ENCODE measurements at places on chromosomes 3 and 15. TPM values are rescaled to one million over a fixed set of nuclear protein-coding genes. Genes with fewer than 3 reads are reported as not detected.

HCLS1 gene
- total RNA-seq: 11.7 TPM

- no peak for DNase-seq
- no peaks in the 10 kb centered on the region for H3K27me3 ChIP-seq
- peaks cover 5% of the 10 kb centered on the region for H3K4me1 ChIP-seq
- H3K36me3 ChIP-seq: no peaks in the 10 kb centered on the region
- no peak overlapping the region for H3K27ac ChIP-seq
These were observed 13.9 kb upstream of the PAQR9 start for GRCh38 chr3:142977399-142977728.

DNA sequence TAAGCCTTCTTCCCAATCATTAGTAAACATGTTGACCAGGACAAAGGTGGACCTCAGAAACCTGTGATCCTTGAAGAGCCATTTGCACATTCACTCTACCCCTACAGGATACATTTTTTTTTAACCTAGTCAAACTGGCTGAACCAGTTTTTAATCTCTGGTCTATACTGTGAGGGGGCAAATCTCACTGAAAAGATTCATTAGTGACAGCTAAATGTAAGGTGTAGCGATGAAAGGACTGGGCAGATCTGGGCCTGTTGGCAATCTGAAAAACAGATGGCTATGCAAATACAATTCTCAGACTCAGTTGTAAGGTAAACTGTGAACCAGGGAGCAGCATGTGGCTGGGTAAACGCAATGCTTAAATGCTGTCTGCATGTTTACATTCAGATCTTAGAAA, 75.6 kb upstream of the SNTN start:
- no peak overlapping the region for H3K4me3 ChIP-seq
- DNase-seq: no peak
- H3K27ac ChIP-seq: no peak overlapping the region
- peaks cover 17% of the 10 kb centered on the region for H3K4me1 ChIP-seq
- no peaks in the 10 kb centered on the region for H3K36me3 ChIP-seq
- no peaks in the 10 kb centered on the region for H3K27me3 ChIP-seq

DNA sequence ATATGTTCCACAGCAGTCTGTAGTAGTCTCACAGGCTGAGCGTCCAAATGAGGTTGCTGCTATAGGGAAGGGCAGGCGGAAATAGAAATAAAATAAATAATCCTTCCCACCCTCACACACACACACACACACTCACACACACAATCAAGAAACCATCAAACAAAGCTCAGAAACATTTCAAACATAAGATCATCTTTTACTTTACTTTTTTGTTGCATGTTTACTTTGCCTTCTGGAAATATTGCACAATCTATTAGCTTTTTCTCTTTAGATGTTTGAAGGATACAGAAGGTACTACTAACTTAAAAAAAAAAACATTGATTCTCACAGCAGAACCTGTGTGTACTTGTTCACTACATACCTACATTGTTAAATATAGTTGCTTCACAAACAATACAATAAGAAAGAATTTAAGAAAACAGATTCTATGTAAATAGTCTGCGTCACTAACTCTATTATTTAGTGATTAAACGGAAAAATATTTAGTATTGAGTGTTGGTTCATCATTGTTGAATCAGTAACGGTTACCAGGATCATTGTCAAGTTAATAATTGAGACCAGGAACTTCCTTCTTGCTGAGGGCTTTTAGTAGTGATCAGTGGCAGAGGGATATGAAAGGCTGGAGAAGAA, 20.5 kb downstream of the ALCAM start:
- H3K27me3 ChIP-seq: no peaks in the 10 kb centered on the region
- H3K36me3 ChIP-seq: no peaks in the 10 kb centered on the region
- H3K27ac ChIP-seq: no peak overlapping the region
- H3K4me3 ChIP-seq: no peak overlapping the region
- DNase-seq: no peak

- no peaks in the 10 kb centered on the region for H3K36me3 ChIP-seq
- H3K27me3 ChIP-seq: no peaks in the 10 kb centered on the region
- H3K4me3 ChIP-seq: no peak overlapping the region
- H3K4me1 ChIP-seq: no peaks in the 10 kb centered on the region
These were observed 477.7 kb downstream of the ZIC1 start for GRCh38 chr3:147886879-147887278.

- peaks cover 3% of the 10 kb centered on the region for H3K4me1 ChIP-seq
- no peak overlapping the region for H3K27ac ChIP-seq
- no peak overlapping the region for H3K4me3 ChIP-seq
- H3K36me3 ChIP-seq: no peaks in the 10 kb centered on the region
- no peak for DNase-seq
These were observed 42.4 kb downstream of the TMEM40 start for GRCh38 chr3:12716605-12717151.

PLCH1 gene
- total RNA-seq: 0.68 TPM

DNA sequence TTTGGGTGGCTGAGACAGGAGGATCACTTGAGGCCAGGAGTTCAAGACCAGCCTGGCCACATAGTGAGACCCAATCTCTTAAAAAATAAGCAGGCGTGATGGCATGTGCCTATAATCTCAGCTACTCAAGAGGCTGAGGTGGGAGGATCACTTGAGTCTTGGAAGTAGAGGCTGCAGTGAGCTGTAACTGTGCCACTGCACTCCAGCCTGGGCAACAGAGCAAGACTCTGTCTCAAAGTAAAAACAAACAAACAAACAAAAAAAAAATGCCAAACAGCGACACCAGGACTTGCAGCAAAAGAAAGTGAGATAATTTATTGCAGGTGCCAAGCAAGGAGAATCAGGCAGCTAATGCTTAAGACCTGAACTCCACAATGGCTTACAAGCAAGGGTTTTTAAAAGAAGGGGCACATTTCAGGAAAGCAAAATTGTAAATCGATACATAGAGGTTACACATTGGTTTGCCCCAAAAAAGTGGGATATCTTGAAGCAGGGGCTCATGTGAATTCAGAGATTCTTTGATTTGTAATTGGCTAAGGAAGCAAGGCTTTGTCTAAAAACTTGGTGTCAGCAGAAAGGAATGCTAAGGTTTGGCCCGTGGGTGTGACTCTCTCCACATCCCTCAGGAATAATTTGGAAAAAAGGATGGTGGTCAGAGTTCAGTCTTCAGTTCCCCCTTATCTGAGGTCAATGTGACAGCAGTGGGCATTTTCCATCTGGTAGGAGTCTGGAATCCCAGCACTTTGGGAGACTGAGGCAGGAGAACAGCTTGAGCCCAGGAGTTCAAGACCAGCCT, 5.2 kb upstream of the MPI start:
- H3K36me3 ChIP-seq: no peaks in the 10 kb centered on the region
- no peaks in the 10 kb centered on the region for H3K27me3 ChIP-seq
- peaks cover 7% of the 10 kb centered on the region for H3K4me1 ChIP-seq
- no peak overlapping the region for H3K4me3 ChIP-seq
- DNase-seq: no peak

DNA sequence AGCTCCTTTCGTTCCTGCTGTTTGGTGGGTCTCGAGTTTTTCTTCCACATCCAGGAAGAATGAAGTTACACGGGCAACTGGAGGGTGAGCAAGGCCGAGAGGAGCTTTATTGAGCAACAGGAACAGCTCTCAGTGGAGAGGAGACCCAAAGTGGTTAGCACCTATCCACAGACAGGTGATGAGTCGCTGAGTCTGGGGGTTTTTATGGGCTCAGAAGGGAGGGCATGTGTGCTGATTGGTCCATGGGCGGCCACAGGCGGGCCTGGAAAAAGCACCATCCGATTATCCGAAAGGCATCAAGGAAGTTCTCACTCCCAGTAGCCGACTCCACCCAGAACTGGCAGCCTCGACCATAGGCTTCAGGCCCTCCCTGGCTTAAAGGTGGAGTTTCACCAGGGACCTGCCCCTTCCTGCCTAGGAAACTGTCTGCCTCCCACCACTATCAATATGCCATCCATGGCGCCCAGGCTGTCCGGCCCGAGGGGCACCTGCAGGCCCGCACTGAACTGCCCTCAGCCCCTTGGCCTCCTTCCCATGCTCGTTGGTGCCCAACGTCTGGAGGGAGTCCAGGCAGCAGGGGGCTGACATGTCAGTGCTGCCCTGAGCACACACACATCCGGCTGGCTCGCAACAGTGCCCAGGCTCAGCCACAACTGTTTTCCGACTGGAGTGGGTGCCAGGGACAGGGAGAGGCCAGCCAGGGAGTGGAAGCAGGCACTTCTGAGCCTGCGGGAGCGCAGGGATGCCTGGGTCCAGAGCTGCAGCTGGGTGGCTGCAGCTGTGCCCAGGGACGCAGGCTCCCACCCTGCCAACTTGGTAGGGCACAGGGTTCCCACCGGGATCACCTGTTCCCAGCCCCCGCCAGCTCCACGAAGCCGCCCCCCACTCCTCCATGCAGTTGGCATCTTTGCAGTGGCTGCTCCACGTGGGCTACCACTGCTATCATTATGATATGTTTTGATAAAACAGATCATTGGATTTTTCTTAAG, 170.2 kb downstream of the FNDC3B start:
- peaks cover 33% of the 10 kb centered on the region for H3K4me1 ChIP-seq
- H3K36me3 ChIP-seq: no peaks in the 10 kb centered on the region
- no peak overlapping the region for H3K4me3 ChIP-seq
- no peak for DNase-seq
- H3K27ac ChIP-seq: no peak overlapping the region

- peak overlapping the region; percentile 67 for H3K27ac ChIP-seq
- peak overlapping the region; percentile 18 for H3K4me3 ChIP-seq
- no peaks in the 10 kb centered on the region for H3K36me3 ChIP-seq
- DNase-seq: no peak
These were observed 526.6 kb upstream of the ZNF717 start for GRCh38 chr3:76311941-76312340.

MINDY2 gene
- total RNA-seq: 11.4 TPM

DNA sequence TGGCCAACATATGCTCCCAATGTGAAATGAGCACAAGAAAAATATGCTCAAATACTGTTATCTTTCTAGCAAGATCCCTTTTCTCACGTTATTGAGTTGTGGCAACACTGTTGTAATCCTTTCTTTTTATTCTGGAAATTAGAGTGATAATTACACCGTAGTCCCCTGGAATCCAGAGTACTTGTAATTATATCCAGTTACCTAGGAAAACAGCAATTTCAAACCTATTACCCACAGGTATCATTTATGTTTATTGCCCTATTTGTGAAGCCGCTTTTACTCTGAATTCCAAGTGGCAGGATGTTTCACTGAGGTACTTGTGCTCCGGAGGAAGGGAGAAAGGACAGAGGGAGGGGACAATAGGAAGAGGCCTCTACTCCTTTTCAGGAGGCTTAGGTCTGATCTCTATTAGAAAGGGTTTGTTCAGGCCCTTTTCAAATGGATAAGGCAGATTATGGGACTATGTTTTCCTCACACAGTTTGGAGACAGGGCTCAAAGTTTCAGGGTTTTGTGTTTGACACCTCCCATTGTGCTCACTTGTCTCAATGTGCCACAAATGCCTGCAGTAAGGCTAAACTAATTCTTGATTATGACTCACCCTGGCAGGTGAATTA, 646.6 kb downstream of the TUSC7 start:
- no peaks in the 10 kb centered on the region for H3K4me1 ChIP-seq
- no peak for DNase-seq
- H3K27me3 ChIP-seq: no peaks in the 10 kb centered on the region
- H3K27ac ChIP-seq: no peak overlapping the region
- H3K36me3 ChIP-seq: no peaks in the 10 kb centered on the region

GRCh38 chr15:100761290-100761935, 118.2 kb upstream of the ALDH1A3 start:
- no peak overlapping the region for H3K27ac ChIP-seq
- H3K36me3 ChIP-seq: no peaks in the 10 kb centered on the region
- peaks cover 20% of the 10 kb centered on the region for H3K4me1 ChIP-seq
- no peaks in the 10 kb centered on the region for H3K27me3 ChIP-seq

DNA sequence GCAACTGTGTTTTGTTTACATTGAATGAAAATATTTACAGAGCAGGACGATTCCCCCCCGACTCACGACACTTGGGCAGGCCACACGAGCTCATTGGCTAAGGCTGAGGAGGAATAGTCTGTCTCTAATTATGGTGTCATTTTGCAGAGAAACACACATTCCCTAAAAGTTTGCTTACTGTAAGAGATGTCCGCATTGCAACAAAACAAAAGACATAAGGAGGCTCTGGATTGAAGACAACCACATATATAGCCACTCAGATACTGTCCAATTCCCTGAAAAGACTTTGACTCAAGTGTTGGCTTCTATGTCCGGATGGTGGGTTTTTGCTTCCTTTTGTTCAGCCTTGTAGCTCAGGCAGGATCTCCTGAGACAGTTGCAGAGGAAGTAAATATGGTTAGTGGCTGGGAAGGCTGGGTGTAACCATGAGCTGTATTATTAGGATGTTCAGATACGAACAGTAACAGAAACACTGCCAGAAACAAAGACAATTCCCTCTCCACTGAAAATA, 170.4 kb downstream of the KLHL25 start:
- peaks cover 12% of the 10 kb centered on the region for H3K36me3 ChIP-seq
- no peaks in the 10 kb centered on the region for H3K27me3 ChIP-seq
- peaks cover 67% of the 10 kb centered on the region for H3K4me1 ChIP-seq
- no peak for DNase-seq
- H3K4me3 ChIP-seq: peak overlapping the region; percentile 52

PPM1L gene
- total RNA-seq: 33.5 TPM

RAB6B gene
- total RNA-seq: 0.93 TPM

DNA sequence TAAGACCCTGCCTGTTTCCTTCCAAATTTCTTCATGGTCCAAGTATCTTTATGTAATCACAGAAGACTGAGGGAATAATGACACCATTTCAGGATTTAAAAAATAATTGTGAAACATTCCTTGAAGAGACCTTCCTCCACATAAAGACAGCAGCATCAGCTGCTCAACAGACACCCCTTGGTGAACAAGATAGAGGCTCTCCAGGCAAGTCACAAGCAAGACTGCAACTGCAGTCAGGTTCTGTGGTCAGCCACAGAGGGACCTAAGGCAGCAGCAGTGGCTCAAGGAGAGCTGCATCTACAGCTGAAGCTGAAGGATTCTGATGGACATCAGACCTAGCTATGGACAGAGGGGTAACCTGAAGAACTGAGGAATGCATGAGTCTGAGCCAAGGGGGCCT, 97.2 kb upstream of the C3orf80 start:
- H3K27me3 ChIP-seq: no peaks in the 10 kb centered on the region
- no peak overlapping the region for H3K4me3 ChIP-seq
- H3K27ac ChIP-seq: no peak overlapping the region
- DNase-seq: no peak
- H3K4me1 ChIP-seq: no peaks in the 10 kb centered on the region

ARRDC4 gene
- total RNA-seq: 66.9 TPM

HGD gene
- 2.1 TPM for total RNA-seq

ZPLD1 gene
- total RNA-seq: 0.38 TPM

DNA sequence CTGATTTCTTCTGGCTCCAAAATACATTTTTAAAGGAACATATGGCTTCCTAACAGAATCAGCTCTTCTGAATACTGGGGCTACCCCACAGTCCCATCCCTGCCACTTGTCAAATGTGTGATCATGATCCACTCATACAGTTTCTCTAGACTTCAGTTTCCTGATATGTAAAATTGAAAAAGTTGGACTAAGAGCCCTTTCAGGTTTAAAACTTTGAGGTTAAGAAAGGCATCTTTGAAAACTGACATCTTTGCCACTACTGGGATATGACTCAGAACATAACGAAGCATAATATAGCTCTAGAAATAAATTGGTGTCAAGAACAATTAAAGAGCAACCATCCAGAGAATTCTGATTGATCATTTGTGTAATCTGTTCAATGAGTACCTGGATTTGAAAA, 248.3 kb downstream of the IL5RA start:
- no peaks in the 10 kb centered on the region for H3K27me3 ChIP-seq
- no peak for DNase-seq
- no peaks in the 10 kb centered on the region for H3K36me3 ChIP-seq

Measured in suprapubic skin (tissue), 4 donors.